ENCODE measurements at places on chromosomes 16 and 17.
A peak's percentile ranks its signal among the peaks of the same experiment; 100 is the strongest.

- H3K27ac ChIP-seq, result no peak overlapping the region
- DNase-seq, result peak; percentile 81
Observed at GRCh38 chr17:79836972-79837887, 2.0 kb downstream of the CBX4 start.

- H3K27me3 ChIP-seq, result no peaks in the 10 kb centered on the region
- H3K4me3 ChIP-seq, result no peak overlapping the region
- H3K27ac ChIP-seq, result no peak overlapping the region
- no peak for DNase-seq
- peaks cover 56% of the 10 kb centered on the region for H3K4me1 ChIP-seq
Observed at GRCh38 chr16:12544477-12545296, 259.0 kb downstream of the CPPED1 start.

- peaks cover 2% of the 10 kb centered on the region for H3K4me1 ChIP-seq
- H3K27me3 ChIP-seq, result no peaks in the 10 kb centered on the region
- H3K27ac ChIP-seq, result no peak overlapping the region
- DNase-seq, result no peak
- H3K36me3 ChIP-seq, result no peaks in the 10 kb centered on the region
Observed at GRCh38 chr16:89183463-89183862, 11.9 kb downstream of the CDH15 start.

DNA sequence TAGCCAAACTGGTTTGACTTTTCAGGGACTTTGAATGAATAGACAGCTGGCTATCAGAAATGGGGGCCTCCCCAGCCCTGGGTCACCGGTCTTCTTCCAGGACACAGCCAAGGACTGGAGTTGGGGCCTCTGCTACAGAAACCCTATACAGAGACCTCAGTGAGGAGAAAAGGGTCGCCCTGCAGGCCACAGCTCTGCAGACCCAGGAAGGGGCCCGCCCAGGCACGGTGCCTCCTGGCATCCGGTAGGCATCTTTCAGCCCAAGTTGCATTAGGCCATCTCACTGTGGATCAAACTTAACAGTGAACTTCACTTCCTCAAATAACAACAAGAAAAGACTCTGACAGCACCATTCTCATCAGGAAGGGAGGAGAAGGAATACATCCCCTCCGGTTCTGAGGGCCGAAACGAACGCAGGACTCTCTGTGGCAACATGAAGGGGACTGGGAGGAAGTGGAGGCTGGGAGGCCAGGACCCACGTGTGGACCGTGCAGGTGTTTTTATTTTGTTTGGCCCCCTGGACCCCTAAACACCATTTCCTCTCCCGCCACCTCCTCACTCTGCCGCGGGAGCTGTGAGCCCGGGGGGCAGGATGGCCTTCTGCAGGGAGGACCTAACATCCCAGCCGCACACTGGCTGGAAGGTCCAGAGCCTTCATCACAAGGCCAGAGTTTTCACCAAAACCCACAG lies 7.2 kb downstream of the SLC38A10 start:
- peak overlapping the region; percentile 59 for H3K27ac ChIP-seq
- H3K4me3 ChIP-seq, result no peak overlapping the region
- peaks cover 25% of the 10 kb centered on the region for H3K36me3 ChIP-seq

- H3K27me3 ChIP-seq, result no peaks in the 10 kb centered on the region
- peaks cover 75% of the 10 kb centered on the region for H3K4me1 ChIP-seq
- H3K4me3 ChIP-seq, result no peak overlapping the region
- H3K27ac ChIP-seq, result peak overlapping the region; percentile 70
Observed at GRCh38 chr16:4495766-4496165, 19.6 kb downstream of the HMOX2 start.

DNA sequence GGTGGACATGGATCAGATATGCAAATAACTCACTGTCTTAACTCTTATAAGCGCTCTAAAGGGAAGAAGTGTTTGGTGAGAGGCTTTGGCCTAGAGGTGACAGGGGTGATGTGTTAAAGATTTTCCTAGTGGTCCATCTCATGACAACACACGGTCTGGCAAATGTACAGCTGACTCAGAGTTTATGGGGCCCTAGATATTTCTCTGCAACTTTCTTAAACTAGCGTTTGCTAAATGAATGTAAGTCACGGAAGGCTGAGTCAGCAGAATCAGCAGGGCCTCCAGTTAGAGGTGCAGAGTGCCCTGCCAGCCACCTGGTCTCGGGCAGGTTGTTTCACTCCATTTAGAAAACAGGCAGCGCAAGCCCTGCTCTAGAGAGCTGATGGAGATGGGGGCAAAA lies 40.1 kb downstream of the CLEC16A start:
- peaks cover 71% of the 10 kb centered on the region for H3K4me1 ChIP-seq
- H3K27me3 ChIP-seq, result no peaks in the 10 kb centered on the region
- H3K36me3 ChIP-seq, result peaks cover 43% of the 10 kb centered on the region
- peak; percentile 50 for DNase-seq
- H3K4me3 ChIP-seq, result no peak overlapping the region

DNA sequence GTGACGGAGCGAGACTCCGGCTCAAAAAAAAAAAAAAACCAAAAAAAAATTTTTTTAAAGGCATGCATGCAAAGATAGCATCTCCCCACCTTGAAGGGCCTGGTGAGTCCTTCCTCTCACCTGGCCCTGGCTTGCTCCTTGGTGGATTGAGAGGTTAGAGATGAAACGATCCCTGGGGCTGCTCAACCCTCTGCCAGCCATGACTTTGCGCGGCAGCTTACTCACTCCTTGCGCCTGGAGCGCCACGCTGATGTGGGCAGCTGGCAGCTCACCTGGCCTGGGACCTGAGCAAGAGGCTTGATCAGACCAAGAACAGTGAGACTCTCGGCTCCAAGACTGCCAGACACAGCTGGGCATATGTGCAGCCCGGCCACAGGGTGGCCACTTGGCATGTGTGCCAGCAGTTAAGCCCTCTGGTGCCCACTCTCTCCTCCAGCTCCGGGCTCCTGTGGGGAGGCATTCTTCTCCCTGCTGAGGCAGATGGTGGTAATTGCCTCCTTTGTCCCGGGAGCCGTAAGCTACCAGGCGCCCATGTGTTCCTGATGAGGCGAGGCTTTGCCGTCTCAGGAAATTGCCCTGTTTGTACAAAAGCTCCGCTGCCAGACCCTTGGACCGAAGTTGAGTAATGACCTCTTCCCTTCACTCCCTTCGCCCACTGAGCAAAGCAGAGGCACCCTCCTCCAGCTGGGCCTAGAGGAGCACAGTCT lies 5.1 kb upstream of the EVPL start:
- DNase-seq, result no peak
- no peaks in the 10 kb centered on the region for H3K36me3 ChIP-seq
- no peak overlapping the region for H3K27ac ChIP-seq
- H3K4me3 ChIP-seq, result no peak overlapping the region
- peaks cover 10% of the 10 kb centered on the region for H3K4me1 ChIP-seq
- no peaks in the 10 kb centered on the region for H3K27me3 ChIP-seq

- peak overlapping the region; percentile 79 for H3K4me3 ChIP-seq
- peaks cover 45% of the 10 kb centered on the region for H3K4me1 ChIP-seq
- peak overlapping the region; percentile 98 for H3K27ac ChIP-seq
Observed at GRCh38 chr16:88455610-88456355, 2.7 kb downstream of the ZFPM1 start.

GRCh38 chr16:2468725-2469398 lies 2.2 kb upstream of the NTN3 start:
- no peaks in the 10 kb centered on the region for H3K36me3 ChIP-seq
- no peak for DNase-seq
- no peak overlapping the region for H3K4me3 ChIP-seq
- peaks cover 32% of the 10 kb centered on the region for H3K27me3 ChIP-seq

DNA sequence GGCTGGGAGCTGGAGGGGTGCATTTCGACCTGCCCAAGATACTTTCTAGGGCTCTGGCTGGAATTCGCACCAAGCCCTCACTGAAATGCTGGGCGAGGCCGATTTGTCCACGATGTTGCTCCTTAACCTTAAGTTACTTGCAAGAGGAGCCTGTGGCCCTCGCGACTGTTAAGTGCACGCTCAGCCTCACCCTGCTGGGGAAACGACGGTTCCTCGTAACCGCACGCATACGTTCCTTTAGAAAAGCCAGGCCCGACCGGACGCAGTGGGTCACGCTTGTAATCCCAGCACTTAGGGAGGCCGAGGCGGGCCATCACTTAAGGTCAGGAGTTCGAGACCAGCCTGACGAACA lies 607 bp upstream of the NCOR1 start:
- no peaks in the 10 kb centered on the region for H3K27me3 ChIP-seq
- peaks cover 40% of the 10 kb centered on the region for H3K4me1 ChIP-seq
- DNase-seq, result peak; percentile 51

DNA sequence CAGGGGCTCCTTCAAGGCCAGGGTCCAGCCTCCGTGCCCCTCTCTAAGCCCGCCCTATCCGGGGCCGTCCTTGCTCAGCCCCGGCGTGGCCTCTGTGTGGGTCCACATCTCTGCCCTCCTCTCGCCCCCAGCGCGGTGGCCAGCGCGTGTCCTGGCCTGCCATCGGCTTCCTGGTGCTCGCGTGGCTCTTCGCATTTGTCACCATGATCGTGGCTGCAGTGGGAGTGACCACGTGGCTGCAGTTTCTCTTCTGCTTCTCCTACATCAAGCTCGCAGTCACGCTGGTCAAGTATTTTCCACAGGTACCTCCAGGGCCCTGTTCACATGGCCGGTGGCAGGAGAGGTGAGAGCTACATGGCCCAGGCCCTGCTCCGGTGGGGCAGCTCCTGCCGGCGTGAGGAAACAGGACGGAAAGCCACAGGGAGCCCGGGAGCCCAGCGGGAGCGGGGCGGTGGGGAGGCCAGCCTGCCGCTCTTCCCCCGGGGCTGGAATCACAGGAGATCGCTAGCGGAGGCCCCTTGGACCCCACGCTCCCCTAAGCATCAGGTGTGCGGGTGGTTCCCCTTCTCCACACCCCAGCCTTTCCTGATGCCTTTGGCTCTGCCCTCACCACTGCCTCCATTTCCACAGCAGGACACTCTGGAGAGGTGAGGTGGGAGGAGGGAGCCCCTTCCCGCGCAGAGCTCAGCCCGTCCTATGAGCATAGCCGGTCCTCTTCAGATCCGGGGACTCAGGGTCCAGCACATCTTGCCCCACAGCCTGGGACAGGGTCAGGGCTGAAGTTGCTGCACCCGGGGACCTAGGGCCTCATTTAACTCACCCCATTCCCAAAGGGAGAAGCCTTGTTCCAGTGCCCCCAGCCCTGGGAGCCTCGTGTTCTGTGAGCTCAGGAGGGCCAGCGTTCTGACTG lies 10.2 kb downstream of the TAX1BP3 start:
- DNase-seq, result no peak
- no peaks in the 10 kb centered on the region for H3K27me3 ChIP-seq

DNA sequence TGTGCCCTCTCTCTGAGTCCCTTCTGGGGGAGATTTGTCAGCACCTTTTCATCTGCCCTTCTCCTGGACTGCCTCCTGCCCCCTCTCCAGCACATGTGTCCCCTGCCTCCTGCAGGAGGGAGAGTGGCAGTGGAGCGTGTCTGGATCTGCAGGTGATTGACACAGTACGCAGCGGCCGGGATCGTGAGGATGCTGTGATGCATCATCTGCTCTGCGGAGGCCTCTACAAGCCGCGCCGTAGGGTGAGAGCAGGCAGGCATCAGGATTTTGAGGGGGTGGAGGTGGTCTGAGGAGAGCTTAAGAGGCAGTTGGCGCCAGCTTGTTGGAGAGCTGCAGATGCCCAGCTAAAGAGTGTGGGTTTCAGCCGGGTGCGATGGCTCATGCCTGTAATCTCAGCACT lies 10.9 kb downstream of the SLC9A5 start:
- no peak overlapping the region for H3K4me3 ChIP-seq
- H3K27me3 ChIP-seq, result peaks cover 16% of the 10 kb centered on the region
- H3K36me3 ChIP-seq, result peaks cover 2% of the 10 kb centered on the region
- peaks cover 3% of the 10 kb centered on the region for H3K4me1 ChIP-seq

- H3K4me1 ChIP-seq, result peaks cover 1% of the 10 kb centered on the region
- no peak for DNase-seq
- no peaks in the 10 kb centered on the region for H3K36me3 ChIP-seq
- no peak overlapping the region for H3K27ac ChIP-seq
Observed at GRCh38 chr17:40909755-40910154, 24.7 kb upstream of the KRT20 start.

GRCh38 chr17:80071116-80071841 lies 30.1 kb upstream of the GAA start:
- no peak overlapping the region for H3K27ac ChIP-seq
- no peaks in the 10 kb centered on the region for H3K36me3 ChIP-seq
- no peak overlapping the region for H3K4me3 ChIP-seq
- no peaks in the 10 kb centered on the region for H3K27me3 ChIP-seq

DNA sequence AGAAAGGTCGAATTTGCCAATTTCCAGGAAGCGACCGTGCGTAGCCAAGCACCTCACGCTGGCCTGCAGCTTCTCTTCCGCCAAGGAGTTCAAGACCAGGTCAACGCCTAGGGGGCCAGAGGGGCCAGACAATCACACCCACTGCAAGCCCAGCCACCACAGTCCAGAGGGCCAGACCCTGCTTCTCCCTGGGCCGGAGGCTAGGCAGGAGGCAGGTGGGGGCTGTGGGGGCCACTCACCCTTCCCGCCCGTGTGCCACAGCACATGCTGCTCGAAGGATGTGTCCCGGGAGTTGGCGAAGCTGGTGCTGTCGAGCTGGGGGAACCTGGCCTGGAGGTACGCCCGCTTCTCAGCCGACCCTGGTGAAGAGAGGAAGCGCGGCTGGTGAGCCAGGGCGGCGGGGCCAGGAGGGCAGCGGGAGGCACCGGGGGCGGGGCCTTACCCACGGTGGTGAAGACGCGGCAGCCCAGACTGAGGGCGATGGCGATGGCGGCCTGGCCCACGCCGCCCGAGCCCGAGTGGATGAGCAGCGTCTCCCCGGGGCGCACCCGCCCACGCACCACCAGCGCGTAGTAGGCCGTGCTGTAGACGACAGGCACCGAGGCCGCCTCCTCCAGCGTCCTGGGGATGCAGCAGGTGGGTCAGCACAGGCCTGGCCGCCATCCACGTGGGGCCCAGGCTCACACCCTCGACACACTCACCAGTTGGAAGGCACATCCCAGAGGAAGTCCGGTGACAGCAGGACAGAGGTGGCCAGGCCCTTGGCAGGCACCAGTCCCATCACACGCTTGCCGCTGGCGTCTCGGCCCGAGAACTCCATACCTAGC lies 14.3 kb downstream of the FASN start:
- no peaks in the 10 kb centered on the region for H3K4me1 ChIP-seq
- H3K4me3 ChIP-seq, result no peak overlapping the region
- H3K27ac ChIP-seq, result no peak overlapping the region
- peaks cover 24% of the 10 kb centered on the region for H3K36me3 ChIP-seq

GRCh38 chr17:15972497-15972951 lies 27.0 kb downstream of the ZSWIM7 start:
- H3K27ac ChIP-seq, result no peak overlapping the region
- H3K4me1 ChIP-seq, result no peaks in the 10 kb centered on the region
- no peak for DNase-seq
- no peak overlapping the region for H3K4me3 ChIP-seq

DNA sequence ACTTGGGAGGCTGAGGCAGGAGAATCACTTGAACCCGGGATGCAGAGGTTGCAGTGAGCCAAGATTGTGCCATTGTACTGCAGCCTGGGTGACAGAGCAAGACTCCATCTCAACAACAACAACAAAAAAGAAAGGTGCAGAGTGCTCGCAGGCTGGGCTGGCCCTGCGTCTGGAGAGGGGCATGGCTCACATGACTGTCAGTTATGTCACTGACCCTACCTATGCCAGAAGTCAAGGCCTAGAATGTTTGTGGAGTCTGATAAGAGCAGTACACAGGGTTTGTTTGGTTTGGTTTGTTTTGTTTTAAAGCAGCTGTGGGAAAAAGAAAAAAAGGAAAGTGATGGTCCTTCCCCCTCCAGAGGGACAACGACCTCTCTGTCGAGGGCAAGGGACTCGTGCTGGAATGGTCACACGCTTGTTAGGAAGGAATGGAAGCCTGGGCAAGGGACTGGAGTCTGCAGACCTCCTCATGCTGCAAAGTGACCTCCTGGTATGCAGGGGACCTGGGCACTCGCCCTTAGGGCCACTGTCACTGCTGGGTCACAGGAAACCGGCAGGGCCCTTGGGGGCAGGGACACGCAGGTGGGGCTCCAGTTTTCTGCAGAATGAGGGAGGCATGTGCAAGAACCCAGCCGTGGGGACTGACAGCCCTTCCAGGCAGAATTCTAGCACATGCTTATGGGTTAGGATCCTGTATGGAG lies 10.1 kb upstream of the OSGIN1 start:
- no peaks in the 10 kb centered on the region for H3K27me3 ChIP-seq
- H3K4me1 ChIP-seq, result no peaks in the 10 kb centered on the region
- H3K27ac ChIP-seq, result no peak overlapping the region
- H3K4me3 ChIP-seq, result no peak overlapping the region

All from activated CD4-positive, alpha-beta memory T cell treated with anti-CD3 and anti-CD28 coated beads for 36 hours (primary cell).